Prostate gland (tissue), 2 donors: ENCODE measurements at places on chromosomes 1 and 21. TPM values are rescaled to one million over a fixed set of nuclear protein-coding genes. Genes with fewer than 3 reads are reported as not detected.

- no peak for DNase-seq
Measured at GRCh38 chr1:8213136-8213535, 104.8 kb upstream of the SLC45A1 start.

- no peak for DNase-seq
Measured at GRCh38 chr1:22586356-22587130, 23.3 kb downstream of the EPHA8 start.

GRCh38 chr1:92797297-92797696 lies 12.4 kb upstream of the EVI5 start:
- DNase-seq = no peak

GRCh38 chr1:183303901-183304300 lies 114.3 kb downstream of the NMNAT2 start:
- no peak for DNase-seq

DNA sequence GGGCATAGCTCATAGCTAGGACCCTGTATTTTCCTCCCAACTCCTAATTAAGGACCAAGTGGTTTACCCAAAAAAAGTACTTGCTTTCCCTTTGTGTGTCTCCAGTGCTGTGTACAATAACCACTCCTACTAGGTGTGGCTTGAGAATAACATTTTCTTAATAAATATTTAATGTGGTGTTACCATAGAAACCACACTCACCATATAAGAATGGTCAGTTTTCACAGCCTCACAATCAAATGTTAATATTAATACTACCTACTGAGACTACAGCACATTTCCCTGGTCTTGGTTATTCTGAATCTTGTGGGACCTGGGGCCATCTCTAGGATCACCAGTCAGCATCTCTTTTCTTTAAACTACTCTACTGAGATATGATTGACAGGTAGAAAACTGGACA lies 83.5 kb upstream of the BCAR3 start:
- DNase-seq = no peak

DNA sequence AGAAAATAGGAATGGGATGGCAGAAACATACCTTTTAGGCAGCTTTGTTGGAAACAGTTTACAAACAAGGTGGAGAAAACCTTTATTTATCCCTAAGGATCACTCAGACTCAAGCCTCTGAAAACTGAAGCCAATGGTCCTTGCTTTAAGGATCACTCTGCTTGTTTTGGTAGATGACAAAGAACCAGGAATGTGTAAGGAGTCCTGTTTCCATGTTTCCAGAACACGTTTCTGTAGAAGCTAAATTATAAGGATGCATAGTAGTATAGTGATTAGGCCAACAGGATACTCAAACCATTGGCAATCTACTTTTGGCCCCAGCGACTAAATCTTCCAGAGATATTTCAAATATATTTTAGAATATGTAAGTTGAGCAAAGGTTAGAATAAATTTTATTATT lies 149.1 kb upstream of the HP1BP3 start:
- no peak for DNase-seq

The TEDDM1 gene
- total RNA-seq = not detected

The EDARADD gene
- 12.8 TPM for total RNA-seq

The PRKCZ gene
- 46.7 TPM for total RNA-seq
